Prostate gland (tissue), 2 donors: ENCODE measurements at places on chromosomes 5 and 9. TPM values are rescaled to one million over a fixed set of nuclear protein-coding genes. Genes with fewer than 3 reads are reported as not detected.

DNA sequence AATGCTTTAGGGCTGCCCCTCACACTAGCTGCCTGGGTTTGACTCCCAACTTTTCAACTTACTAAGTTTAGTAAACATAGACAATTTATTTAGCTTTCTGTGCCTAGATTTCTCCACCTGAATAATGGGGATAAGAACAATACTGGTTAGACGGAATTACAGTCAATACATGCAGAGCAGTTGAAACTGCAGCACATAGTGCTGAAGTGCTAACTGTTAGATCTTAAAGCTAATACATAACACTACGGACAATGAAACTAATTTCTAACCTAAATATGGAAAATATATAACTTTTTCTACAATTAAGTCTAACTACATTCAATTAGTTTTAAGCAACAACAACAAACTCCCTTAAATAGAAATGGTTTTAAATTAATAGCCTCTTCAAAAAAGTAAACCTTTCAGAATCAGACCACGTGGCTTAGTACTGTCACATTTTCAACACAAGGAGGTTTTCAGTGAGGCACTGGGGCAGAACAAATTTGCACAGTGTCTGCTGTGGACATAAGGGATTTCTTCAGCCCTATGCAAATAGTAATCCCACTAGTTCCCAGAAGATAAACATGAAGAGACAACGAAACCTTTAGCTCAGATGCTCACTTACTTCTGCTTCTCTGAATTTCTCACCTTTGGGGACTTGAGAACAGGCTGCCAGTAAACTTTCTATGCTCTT is 293.4 kb downstream of the EDIL3 start:
- no peak for DNase-seq

DNA sequence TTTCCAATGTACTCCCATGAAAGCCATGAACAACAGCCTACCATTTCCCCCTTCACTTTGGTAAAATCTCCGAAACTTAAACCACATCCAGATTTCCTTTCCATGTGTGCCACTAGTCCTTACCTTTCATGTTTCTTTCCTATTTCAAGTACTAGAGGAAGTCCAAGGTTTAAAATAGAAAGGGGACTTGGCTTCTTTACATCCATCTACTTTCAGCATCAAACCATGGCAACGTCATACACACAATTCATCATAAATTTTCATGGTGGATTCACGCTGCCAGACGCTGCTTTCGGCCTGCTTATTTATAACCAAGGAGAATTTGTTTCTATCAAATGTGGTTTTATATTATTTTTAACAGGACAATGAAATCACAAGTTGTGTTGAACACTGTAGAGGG is 58.7 kb upstream of the ZNF622 start:
- no peak for DNase-seq

GRCh38 chr5:95191330-95191729 is 93.6 kb downstream of the MCTP1 start:
- no peak for DNase-seq

- no peak for DNase-seq
Observed at GRCh38 chr5:43044181-43044914, 4.2 kb upstream of the ANXA2R start.

DNA sequence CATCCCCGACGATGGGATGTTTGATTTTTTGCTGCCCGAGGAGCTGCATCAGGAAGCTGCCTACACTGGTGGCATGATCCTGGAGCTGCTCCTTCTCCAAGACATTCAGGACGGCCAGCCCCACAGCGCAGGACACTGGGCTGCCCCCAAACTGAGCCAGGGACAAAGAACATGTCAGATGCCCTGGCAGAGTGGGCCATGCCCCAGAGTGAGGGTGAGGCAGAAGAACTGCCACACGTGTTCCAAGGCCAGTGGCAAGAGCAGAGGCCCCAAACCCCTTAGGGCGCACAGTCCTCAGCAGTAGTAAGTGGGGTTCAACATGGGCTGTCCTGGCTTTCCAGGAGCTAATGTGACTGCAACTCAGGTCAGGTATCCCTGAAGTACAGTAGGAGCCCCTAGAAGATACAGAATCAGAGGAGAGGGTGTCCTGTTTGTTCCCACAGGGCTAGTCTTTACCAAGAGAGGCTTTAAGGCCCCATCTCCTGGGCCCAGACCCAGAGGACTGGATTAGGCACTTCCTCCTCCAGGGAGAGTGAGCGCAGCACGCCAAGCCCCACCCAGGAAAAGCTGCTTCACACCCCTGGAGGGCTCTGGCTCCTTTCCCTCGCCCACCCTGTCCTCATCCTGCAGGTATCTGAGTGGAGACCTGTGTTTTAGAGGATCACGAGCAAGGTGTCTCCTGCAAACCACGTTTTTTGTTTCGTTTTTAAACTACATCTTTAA is 11.1 kb downstream of the HNRNPAB start:
- no peak for DNase-seq

GRCh38 chr5:41445937-41446563 is 64.4 kb downstream of the PLCXD3 start:
- no peak for DNase-seq

DNA sequence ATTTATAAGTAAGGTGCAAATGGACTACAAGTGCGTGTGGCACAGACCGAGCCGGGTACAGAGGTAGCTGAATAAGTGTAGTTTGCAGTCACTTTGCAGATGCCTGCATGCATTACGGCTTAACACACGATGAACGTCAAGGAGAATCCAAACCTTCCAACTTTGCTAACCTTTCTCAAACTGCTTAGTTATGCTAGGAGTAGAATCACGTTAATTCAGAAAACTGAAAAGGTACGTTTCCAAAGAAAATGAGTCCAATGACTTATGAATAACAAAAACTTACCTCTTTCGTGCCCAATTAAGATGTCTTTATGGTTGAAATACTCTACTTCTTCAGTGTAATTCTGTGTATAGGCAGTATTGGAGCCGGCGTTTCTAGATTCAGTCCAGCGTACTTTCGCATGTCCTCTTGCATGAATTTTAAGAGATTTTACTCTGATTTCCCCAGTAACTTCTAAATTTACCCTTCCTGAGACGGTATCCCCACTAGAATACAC is 539 bp downstream of the ARRDC3 start:
- peak; percentile 35 for DNase-seq

DNA sequence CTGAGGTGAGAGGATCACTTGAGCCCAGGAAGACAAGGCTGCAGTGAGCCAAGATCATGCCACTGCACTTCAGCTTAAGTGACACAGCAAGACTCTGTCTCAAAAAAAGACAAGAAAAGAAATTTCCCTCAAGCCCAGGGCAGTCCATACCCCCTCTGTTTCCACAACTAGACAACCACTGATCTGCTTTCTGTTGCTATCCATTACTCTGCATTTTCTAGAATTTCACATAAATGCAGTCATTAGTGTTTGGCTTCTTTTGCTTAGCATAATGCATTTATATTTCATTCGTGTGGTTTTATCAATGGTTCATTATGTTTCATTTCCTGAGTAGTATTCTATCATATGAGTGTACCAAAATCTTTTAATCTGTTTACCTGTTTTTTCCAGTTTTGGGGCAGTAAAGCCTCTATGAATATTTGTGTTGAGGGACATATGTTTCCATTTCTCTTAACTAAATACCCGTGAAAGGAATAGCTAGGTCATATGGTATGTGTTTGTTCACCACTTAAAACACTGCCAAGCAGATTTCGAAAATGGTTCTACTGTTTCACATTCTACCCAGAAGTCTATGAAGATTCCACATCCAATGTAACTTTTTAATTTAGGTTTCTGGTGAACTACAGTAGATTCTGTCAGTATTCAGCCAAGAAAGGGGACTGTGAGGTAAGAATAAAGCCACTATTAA is 271.8 kb downstream of the ZNF608 start:
- no peak for DNase-seq

DNA sequence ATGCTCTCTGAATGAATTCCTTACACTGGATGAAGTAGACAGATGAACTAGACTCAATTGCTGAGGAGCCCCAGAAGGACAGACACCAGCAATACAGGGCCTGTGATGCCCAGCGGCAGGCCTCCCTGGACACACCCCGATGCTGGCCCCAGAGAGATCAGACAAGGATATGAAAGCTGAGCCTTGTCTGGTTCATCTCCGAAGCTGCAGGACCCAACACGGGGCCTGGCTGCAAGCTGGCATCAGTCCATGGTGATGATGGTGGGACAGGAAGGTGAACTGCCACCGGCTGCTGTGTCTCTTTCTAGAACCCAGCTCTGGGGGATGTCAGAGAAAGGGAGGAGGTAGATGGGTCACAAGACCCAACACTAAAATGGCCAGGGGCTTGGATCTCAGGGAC is 104.0 kb upstream of the LMX1B start:
- no peak for DNase-seq

DNA sequence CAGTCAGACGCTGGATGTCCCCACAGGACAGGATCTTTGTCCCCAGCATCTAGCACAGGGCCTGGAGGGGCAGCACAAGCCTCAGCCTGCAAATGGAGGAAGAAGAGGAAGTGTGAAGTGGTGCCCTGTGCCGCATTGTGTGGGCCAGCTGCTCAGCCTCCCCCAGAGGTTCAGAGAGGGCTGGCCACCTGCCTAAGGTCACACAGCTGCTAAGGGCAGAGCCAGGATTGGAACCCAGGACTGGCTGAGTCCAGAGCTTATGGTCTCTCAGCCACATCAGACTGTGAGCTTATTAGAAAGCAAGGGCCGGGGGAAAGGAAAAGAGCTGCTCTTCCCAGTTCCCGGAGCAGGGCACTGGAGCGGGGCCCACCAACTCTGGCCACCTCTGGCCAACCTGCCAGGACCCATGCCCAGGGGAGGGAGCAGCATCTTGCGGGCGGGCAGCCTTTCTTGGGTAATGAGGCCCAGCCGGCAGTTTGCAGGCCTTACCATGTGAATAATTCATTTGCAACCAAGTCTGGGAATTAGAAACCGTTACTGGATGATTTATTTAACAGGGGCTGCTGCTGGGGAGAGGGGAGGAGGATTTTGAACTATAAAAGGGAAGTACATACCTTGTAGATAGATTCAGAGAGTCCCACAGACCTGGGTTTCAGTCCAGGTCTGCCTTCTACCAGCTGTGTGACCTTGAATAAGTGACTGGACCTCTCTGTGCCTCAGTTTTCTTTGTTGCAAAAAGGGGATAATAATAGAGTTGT is 11.6 kb upstream of the CRB2 start:
- DNase-seq, result no peak

GRCh38 chr5:161545344-161546094 is 1.0 kb downstream of the GABRB2 start:
- DNase-seq, result no peak

- DNase-seq, result peak; percentile 7
Observed at GRCh38 chr5:399296-400281, 43.4 kb upstream of the EXOC3 start.

DNA sequence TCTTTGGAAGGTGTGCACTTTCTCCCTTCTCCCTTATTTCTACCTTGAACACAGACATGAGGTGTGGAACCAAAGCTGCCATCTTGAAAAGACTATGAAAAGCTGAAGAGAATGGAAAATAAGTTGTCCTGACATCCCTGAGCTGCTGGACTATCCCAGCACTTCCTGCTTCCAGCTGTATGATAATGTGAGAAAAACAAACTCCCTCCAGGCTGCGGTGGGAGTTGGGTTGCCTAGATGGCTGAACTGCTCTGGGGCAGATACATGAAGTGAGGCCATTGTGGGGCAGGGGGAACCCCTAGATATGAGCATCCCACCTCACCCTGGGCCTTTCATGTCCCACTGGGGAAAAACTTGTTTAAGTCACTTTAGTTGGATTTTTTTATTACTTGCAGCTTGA is 82.4 kb downstream of the BOD1 start:
- DNase-seq, result no peak

DNA sequence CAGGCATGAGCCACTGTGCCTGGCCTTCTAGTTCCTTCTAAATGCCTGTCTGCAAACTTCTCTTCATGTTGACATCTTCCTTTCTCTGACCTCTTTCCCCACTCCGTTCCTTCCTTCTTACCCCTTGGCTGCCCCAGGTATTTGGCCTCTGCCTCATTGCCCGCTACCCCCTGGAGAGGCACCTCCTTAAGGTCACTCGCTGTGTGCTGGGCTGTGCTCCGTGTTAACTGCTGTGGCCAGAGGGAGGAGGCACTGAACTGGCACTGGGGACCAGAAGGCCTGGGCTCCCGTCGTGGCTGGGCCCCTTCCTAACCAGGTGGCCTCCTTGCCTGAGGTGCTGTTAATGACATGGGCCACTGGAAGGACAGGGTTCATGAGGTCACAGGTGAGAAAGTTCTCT is 39.4 kb downstream of the LAMC3 start:
- no peak for DNase-seq

- DNase-seq, result no peak
Observed at GRCh38 chr9:123749580-123750202, 180.2 kb downstream of the DENND1A start.

- DNase-seq, result no peak
Observed at GRCh38 chr9:135271425-135271824, 184.0 kb downstream of the OLFM1 start.

- no peak for DNase-seq
Observed at GRCh38 chr5:30802961-30803705, 390.4 kb upstream of the CDH6 start.

DNA sequence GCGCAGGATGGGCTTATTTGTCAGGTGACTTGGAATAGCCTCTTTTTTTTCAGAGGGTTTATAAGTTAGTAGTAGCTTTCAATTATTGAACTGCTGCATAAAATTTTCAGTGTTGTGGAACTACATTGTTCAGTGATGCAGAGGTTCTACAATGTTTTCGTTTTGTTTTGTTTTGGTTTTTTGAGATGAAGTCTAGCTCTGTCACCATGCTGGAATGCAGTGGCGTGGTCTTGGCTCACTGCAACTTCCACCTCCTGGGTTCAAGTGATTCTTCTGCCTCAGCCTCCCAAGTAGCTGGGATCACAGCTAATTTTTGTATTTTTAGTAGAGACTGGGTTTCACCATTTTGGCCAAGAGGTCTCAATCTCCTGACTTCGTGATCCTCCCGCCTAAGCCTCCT is 22.0 kb downstream of the NUP188 start:
- DNase-seq, result no peak

GRCh38 chr9:98362624-98363252 is 107.3 kb upstream of the TBC1D2 start:
- no peak for DNase-seq

DNA sequence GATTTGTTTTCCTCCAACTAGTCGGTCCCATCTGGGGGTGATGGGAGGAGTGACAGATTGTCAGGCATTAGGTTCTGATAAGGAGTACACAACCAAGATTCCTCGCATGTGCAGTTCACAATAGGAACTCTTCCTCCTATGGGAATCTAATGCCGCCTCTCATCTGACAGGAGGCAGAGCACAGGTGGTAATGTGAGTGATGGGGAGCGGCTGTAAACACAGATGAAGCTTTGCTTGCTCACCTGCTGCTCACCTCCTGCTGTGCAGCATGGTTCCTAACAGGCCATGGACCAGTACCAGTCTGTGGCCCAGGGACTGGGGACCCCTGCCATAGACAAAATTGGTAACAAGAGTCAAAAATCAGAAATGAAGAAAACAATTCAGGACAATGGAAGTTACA is 173.3 kb upstream of the HMHB1 start:
- DNase-seq, result no peak

Gene F12
- 0.74 TPM for total RNA-seq

Gene STING1
- 59.1 TPM for total RNA-seq

Gene GSN
- 390 TPM for total RNA-seq

Gene SMIM33
- not detected for total RNA-seq

Gene EQTN
- total RNA-seq, result 3.0 TPM

Gene FER
- 36.0 TPM for total RNA-seq
